ENCODE measurements at places on chromosomes 3 and 15.

- no peak for DNase-seq
Measured at GRCh38 chr3:85481411-85482212, 522.8 kb downstream of the CADM2 start.

DNA sequence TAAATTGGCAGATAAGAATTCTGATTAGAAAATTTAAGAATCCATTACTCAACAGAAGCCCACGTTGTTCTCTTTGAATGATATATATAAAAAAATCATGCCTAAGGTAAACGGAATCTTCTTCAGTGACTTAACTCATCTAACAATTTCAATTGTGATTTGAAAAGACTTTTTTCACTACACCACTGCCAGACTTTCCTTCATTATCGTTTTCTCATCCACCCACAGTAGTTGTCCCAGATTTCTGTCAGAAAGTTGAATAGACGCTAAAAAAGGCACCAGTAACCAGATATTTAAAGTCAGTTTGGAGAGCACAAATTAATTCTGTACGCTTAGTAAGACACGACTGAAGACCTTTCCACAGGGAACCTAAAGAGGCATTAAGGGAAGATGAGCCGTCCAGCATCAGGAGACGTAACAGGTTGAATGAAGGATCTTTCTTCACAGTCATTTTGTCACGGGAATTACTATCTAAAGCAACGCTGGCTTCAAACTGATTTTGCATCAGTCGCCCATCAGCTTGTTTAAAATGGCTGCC is 1.3 kb downstream of the HIGD1A start:
- no peak for DNase-seq

- no peak for DNase-seq
Measured at GRCh38 chr3:139225548-139225947, 118.3 kb upstream of the MRPS22 start.

GRCh38 chr15:54101664-54102270 is 123.5 kb downstream of the UNC13C start:
- DNase-seq, result no peak

DNA sequence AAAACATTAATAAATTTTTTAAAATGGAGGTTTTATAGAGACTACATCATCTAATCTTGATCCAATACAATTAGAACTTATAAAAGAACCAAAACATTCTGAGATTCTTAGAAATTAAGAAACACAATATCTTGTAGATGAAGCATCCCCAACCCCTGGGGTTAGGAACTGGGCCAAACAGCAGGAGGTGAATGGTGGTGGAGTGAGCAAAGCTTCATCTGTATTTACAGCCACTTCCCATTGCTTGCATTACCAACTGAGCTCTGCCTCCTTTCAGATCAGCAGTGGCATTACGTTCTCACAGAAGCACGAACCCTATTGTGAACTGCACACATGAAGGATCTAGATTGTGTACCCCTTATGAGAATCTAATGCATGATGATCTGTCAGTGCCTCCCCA is 36.3 kb downstream of the KNL1 start:
- DNase-seq, result no peak

GRCh38 chr15:68284616-68285258 is 7.2 kb downstream of the FEM1B start:
- DNase-seq, result no peak

GRCh38 chr3:165195241-165195639 is 944 bp downstream of the SLITRK3 start:
- no peak for DNase-seq

DNA sequence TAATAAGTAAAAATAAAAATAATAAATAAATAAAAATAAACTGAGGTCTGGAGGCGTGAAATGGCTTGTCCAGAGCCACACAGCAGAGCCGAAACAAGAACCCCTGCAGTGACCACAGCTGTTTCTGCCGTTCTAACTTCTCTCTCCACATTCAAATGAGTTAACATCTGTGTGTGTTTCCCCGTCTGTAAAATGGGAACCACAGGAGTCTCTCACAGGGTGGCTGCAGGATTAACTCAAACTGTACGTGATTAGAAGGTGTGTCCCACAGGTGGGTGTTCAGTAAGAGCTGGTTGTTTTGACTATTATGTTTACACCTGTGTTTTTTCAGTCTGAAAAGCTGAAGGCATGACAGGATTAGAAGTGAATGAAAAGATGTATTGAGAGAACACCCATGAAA is 27.0 kb upstream of the MUC4 start:
- no peak for DNase-seq

DNA sequence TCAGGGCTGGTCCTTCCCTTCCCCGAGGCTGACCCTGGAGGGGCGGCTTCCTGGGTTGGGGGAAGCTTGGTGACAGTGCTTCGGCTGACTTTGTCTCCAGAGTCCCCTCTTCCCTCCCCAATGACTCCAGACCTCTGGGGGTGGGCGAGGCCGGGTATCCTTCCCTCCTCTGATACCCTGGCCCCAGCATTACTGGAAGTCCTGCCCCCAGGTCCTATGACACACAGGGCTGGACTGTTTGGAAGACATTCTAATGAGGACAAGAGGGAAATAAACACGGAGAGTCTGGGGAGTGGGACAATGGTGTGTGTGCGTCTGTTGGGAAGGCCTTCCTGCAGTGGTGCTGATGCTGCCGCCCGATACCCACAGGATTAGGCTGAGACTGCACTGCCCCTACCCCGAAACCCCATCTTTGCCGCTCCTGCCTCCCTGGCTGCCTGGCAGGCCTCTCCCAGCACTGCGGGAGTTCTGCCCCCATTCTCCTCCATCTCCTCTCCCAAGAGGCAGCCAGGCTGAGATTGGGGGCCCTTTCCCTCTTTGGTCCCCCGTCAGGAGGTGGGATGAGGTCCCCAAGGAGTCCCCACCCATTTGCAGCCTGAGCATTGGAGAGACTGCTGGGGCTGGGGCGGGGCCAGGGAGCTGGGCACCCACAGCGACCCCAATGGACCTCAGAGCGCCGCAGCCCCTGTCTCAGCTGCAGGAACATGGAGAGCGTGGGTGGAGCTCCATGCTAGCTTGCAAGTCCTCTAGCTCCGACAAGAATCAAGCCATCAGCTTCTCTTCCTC is 29.7 kb upstream of the FBLN2 start:
- no peak for DNase-seq

DNA sequence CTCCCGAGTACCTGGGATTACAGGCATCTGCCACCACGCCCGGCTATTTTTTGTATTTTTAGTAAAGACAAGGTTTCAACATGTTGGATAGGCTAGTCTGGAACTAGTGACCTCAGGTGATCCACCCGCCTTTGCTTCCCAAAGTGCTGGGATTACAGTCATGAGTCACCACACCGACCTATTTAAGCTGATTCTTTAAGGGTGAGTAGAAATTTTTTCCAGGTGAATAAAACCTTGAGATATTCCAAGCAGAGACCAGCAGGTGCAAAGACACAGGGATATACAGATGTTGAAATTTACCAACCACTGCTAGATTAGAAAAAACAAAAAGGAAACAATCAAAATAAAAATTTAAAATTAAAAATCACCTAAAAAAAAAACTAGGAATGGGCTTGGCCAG is 74.4 kb upstream of the CHRNB4 start:
- no peak for DNase-seq

- DNase-seq, result no peak
Measured at GRCh38 chr3:3305841-3306240, 126.3 kb upstream of the CRBN start.
